CD4-positive, CD25-positive, alpha-beta regulatory T cell (primary cell): ENCODE measurements at places on chromosomes 2 and 18. TPM values are rescaled to one million over a fixed set of nuclear protein-coding genes. Genes with fewer than 3 reads are reported as not detected.

DNA sequence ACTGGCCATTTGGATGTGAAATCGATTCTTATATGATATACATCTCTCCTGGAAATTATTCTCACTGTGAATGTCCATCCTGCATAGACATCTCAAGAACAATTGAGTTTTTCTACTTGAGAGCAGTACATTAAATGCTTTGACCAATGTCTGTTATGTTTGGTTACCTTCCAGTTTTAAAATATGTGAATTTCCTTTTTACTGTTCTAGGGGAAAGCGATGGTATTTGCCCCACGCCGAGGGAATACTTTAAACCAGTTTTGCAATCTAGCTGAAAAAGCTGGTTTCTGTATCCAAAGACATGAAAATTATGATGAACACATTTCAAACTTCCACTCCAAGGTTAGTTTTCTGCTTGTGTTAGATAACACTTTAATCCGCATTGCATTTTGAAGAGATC is 175.3 kb upstream of the SIX3 start:
- no peak overlapping the region for H3K27ac ChIP-seq
- no peaks in the 10 kb centered on the region for H3K36me3 ChIP-seq
- no peak for DNase-seq
- no peak overlapping the region for H3K4me3 ChIP-seq
- H3K4me1 ChIP-seq: no peaks in the 10 kb centered on the region

- H3K36me3 ChIP-seq: no peaks in the 10 kb centered on the region
- H3K4me1 ChIP-seq: peaks cover 42% of the 10 kb centered on the region
- H3K4me3 ChIP-seq: peak overlapping the region; percentile 65
- peak; percentile 71 for DNase-seq
- no peaks in the 10 kb centered on the region for H3K27me3 ChIP-seq
Measured at GRCh38 chr2:168192839-168193616, 54.4 kb downstream of the STK39 start.

GRCh38 chr2:216056739-216057138 is 24.9 kb downstream of the PECR start:
- peak overlapping the region; percentile 92 for H3K27ac ChIP-seq
- peaks cover 22% of the 10 kb centered on the region for H3K4me1 ChIP-seq
- peak overlapping the region; percentile 88 for H3K4me3 ChIP-seq
- DNase-seq: no peak

GRCh38 chr18:45255197-45255890 is 359.9 kb upstream of the SLC14A2 start:
- peaks cover 3% of the 10 kb centered on the region for H3K27me3 ChIP-seq
- no peaks in the 10 kb centered on the region for H3K4me1 ChIP-seq
- H3K4me3 ChIP-seq: no peak overlapping the region
- DNase-seq: no peak
- H3K36me3 ChIP-seq: no peaks in the 10 kb centered on the region

- peaks cover 4% of the 10 kb centered on the region for H3K27me3 ChIP-seq
- DNase-seq: no peak
- H3K4me3 ChIP-seq: no peak overlapping the region
- H3K27ac ChIP-seq: no peak overlapping the region
- H3K4me1 ChIP-seq: no peaks in the 10 kb centered on the region
Measured at GRCh38 chr2:160200921-160201320, 849 bp upstream of the ITGB6 start.

DQX1 gene
- total RNA-seq: 0.15 TPM
